ENCODE measurements at places on chromosomes 12 and 14.

- peak; percentile 4 for DNase-seq
Observed at GRCh38 chr14:75578786-75579337, 442 bp downstream of the FLVCR2 start.

DNA sequence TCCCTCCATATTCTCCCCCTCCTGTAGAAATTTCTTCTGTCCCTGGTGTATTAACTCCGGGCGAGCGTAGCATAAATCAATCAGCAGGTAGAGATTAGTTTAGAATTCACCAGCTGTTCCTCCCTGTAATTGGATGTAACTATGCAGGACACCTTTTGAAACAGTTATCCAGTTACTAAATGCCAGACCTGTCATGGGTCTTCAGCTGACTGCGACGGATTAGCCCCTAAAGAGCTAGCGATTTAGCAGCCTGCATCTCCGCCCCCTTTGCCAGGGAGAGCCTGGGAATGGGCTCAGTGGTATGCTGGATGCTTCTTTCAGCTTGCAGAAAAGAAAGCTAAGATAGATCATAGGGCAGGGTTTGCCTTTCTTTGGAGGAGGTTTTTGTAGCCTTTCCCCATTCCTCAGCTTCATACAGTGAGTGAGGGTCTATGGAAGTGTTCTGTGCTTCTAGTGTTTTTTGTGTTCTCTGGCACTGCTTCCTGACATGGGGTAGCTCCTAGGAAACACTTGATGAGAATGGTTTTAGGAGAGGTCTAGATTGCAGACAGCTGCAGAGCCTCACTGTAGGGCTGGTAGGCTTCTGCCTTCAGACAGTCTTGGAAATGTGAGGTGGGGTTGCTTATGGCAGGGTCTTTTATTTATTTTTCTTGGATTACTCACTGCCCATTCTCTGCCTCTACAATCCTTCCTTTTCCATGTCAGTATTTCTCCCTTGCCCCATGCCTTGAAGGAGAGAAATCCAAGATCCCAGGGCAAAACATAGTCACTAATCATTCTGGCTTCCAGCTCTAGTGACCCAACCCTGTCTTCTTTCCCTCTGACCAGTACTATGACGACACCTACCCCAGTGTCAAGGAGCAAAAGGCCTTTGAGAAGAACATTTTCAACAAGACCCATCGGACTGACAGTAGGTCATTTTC lies 16.7 kb downstream of the COPZ1 start:
- DNase-seq = no peak

- DNase-seq = no peak
Observed at GRCh38 chr14:30580616-30581282, 21.8 kb downstream of the G2E3 start.

- no peak for DNase-seq
Observed at GRCh38 chr12:30850684-30851083, 75.9 kb upstream of the TSPAN11 start.

DNA sequence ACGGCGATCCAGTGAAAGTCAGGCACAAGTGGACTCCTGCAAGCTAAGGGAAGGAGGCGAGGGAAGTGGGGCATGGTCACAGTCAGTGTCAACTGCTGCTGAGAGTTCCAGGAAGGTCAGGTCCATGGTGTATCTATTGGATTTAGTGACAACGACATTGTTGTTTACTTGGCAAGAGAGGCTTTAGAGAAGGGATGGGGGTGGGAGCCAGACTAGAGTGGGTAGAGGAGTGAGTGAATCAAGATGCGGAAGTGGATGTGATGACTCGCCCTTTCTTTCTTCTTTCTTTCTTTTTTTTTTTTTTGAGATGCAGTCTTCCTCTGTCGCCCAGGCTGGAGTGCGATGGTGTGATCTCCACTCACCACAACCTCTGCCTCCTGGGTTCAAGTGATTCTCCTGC lies 12.5 kb downstream of the P2RX7 start:
- DNase-seq = no peak

- peak; percentile 35 for DNase-seq
Observed at GRCh38 chr12:121712461-121713256, at the start of gene TMEM120B. TMEM120B (plus strand) TSS chr12:121712752; CDS start chr12:121712896, 144 bp downstream.

DNA sequence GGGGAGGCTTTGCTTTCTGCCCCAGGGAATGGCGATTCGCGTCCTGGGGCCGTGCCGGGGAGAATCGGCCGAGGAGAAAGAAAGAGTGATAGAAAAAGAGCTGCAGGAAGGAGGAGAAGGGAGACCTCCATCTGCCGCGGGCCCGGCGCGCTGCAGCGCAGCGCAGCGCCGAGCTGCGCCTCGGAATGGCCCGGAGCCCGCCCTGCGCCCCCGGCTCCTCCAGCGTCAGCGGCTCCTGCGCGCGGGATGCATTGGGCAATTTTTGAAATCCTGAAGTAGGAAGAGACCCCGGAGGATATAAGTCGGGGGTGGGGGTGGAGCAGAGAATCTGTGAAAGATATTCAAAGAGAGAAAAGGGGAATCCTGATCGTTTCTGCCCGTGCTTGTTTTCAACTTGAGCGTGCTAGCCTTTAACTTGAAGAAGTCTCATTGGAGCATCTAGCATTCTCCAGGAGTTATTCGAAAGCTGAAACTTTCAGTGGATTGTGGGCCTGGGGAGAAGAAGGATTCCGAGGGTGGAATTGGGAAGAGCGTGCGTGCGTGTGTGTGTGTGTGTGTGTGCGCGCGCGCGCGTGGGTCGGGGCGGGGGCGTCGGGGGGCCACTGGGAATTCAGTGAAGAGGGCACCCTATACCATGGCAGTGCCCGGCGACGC lies 441 bp downstream of the PDE3A start:
- no peak for DNase-seq

DNA sequence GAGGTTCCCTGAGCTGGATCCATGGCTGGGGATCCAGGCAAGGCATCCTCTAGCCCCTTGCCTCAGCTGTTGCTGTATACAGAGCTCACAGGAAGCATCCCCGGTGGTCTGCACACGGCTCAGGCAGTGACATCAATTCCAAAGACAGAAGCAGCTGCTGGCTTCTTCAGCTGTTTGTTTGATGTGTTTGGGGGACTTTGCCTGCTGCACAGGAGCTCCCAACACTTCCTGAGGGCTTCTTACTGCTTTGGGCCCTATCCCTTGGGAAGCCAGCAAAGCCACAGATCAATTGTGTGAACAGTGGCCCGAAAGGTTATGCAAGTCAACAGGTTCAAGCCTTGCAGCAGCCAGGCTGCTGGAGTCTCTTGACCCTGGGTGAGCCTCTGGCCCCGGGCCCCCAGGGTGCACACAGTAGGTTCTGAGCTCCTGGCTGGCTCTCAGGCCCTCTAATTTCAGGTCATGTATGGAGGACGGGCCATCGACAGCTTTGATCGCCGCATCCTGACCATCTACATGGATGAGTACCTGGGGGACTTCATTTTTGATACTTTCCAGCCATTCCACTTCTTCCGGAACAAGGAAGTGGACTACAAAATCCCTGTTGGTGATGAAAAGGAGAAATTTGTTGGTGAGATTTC lies 42.6 kb downstream of the CCDC92 start:
- no peak for DNase-seq
